ENCODE measurements at places on chromosomes 7 and 10.

DNA sequence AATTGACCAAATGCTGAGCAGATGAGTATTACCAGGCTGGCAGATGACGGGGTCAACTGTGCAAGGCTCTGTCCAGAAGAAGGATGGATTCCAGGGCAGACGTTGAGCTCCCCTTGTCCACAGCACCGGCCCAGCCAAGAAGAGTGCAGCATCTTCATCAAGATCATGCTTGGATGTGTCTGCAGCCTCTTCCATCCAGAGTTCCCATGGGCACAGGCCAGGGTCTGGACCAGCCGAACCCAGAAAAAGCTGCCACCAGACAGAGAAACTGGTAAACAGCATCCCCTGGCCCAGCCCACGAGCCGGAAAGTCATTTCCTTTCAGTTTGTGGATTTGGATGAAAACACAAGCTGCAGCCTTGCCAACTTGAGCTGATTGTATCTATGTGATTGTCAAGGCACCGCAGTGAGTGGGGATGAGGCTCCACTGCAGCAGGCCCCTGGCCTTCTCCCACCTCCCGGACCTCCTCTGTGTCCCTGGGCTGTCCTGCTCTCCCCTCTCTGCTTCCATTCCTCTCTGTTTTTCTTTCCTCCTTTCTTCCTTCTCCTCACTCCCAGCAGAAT is 321.8 kb downstream of the TCERG1L start:
- no peak for DNase-seq

GRCh38 chr10:101867931-101868330 is 24.3 kb upstream of the KCNIP2 start:
- no peak for DNase-seq

- DNase-seq = no peak
Measured at GRCh38 chr7:36707465-36707864, 16.8 kb downstream of the AOAH start.

- no peak for DNase-seq
Measured at GRCh38 chr10:11332846-11333245, 278.6 kb downstream of the USP6NL start.

DNA sequence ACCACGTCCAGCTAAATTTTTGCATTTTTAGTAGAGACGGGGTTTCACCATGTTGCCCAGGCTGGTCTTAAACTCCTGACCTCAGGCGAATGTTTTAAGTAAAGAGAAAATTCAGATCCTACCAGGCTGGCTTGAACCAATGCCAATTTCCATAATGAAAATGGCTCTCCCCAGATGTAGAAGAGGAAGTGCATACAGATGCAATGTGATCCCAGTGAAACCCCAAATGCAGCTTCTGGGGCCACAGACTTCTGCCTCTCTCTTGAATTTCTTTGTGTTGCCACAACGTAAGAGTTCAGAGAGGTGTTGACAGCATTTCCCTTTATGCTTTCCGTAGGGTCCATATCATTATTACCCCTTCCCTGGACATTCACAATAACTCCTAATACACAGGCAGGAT is 29.6 kb upstream of the GOT1 start:
- no peak for DNase-seq

DNA sequence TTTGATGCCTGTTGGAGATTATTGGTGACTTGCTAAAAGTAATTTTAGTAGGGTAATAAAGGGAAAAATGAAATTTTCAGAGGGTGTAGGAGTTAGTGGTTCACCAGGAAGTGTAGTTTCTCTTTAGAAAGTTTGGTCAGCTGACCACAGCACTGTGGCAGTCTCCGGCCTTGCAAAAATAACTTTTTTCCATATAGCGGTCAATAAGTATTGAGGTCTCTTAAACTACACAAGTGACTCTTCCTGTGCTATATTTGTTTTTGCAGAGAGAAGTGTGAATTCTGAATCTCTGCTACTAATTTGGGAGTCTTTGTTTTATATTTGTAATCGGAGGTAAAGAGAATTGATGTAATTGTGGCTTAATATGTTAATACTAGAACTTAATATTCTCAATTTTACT is 24.3 kb downstream of the PTPN12 start:
- no peak for DNase-seq

DNA sequence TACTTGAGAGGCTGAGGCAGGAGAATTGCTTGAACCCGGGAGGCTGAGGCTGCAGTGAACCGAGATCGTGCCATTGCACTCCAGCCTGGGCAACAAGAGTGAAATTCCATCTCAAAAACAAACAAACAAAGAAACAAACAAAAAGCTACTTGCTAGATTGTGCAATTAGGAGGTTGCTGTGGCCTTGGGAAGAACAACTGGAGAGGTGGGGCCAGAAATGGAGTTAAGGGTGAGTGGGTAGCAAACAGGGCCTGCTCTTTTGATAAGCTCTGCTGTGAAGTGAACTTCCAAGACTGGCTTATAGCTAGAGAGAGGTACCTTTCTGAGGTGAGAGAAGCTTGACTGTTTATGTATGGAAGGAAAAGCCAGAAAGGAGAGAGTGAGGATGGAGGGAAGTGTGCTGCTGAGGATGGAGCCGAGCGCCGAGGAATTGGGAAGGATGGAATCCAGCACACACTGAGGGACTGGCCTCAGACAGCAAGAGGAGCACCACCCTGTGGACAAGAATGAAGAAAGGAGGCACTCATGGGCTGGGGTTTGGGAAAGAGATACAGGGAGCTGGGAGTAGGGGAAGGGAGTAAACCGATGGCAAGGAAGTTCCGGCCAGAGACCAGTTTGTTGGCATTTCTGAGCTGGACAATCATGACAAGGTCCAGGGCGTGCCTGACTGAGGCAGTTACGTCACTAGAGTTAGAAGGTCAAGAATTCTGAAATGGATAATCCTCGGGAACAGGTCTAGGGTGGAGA is 7.0 kb upstream of the RPEL1 start:
- DNase-seq = no peak

All from germinal center (tissue), 1 donor.